ENCODE measurements at places on chromosomes 16 and 17.
A peak's percentile ranks its signal among the peaks of the same experiment; 100 is the strongest.

- DNase-seq, result no peak
Observed at GRCh38 chr16:13332713-13333255, 431.4 kb downstream of the SHISA9 start.

DNA sequence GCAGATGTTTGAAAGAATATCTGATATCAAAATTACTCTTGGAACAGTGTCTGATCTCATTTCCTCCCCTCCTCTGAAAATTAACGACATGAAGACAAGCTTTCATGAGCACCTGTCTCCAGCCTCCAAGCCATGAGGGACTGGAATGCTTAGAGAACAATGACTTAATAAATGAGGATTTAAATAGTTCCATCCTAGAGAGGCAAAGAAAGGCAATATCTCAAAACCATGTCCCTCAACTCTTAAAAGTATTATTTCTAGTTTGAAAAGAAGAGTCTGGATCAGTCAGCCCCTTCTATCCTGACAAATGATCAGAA lies 137.5 kb downstream of the ANKFN1 start:
- no peak for DNase-seq

GRCh38 chr16:10791048-10791447 lies 27.5 kb downstream of the TVP23A start:
- no peak for DNase-seq

- DNase-seq, result no peak
Observed at GRCh38 chr16:13919330-13919682, 648 bp upstream of the ERCC4 start.

GRCh38 chr17:50924800-50925199 lies 58.6 kb upstream of the TOB1 start:
- DNase-seq, result no peak

GRCh38 chr16:87715658-87716057 lies 50.1 kb downstream of the KLHDC4 start:
- DNase-seq, result no peak

GRCh38 chr16:3519581-3519980 lies 18.8 kb downstream of the CLUAP1 start:
- DNase-seq, result no peak

DNA sequence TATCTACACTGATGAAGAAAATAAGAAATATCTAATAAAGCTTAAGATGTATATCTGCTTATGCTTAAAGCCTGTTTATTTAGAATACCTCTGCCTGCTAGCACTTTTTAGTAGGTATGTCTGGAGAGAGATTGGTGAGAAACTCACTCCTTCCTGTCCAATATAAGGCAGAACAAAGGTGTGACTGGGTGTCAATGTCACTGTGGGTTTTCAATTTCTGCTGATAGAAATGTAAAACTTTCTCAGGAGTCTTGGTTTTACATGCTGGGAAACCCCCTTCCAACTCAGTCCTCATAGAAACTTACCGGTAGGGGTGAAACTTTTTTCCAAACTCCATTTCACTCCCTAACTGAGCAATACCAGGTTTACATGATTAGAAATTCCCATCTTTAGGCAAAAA lies 17.8 kb upstream of the MPHOSPH6 start:
- no peak for DNase-seq

DNA sequence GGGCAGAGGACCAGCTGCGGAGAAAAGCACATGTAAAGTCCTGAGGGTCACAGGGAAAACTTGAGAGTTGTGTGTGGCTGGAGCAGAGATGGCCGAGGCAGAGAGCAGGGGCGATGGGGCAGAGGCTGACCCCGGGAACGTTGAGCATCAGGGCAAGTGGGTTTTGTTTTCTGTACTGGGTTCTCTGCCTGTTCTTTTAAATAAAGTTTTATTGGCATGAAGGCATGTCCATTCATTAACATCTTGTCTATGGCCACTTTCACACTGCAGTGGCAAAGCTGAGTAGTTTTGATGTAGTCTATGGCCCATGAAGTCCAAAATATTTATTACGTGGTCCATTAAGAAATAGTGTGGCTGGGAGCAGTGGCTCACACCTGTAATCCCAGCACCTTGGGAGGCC lies 64.4 kb downstream of the ABCC1 start:
- no peak for DNase-seq

- no peak for DNase-seq
Observed at GRCh38 chr16:1673424-1674151, 4.5 kb upstream of the JPT2 start.

DNA sequence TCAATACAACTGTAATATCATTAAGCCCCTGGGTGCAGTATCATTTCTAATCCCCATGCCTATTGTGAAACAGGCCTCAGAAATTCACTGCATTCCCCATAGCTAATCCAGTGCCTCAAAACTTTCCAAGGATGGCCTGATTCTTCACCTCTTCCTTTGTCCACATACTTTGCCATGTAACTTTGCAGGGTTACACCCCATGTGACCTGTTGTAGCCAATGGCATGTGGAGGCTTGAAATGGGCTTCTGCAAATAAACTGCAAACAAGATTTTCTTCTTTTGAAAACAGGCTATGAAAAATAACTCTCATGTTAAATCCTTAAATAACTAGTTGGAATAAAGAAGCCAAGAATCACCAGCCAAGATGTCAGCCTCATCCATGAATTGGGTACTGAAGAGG lies 35.9 kb downstream of the ABCA10 start:
- no peak for DNase-seq

DNA sequence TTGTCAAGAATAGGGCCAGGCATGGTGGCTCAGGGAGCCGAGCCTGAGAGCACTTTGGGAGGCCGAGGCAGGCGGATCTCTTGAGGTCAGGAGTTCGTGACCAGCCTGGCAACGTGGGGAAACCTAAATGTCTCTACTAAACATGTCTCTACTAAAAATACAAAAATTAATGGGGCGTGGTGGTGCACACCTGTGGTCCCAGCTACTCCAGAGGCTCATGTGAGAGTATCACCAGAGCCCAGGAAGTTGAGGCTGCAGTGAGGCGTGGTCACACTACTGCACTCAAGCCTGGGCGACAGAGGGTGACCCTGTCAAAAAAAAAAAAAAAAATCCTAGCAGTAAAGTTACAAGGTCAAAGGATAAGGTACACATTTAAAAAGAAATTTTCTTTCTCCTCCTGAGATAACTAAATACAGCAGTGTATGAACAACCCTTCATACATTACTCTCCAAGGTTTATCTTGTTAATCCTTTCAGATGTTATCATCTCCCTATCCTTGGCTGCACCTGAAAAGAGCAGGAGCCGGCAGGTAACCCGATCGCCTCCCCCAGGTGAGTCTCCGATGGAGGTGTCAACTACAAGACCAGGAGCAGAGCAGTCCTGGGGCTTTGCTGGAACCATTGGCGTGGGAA lies 122.3 kb downstream of the GOSR1 start:
- DNase-seq, result no peak

- DNase-seq, result no peak
Observed at GRCh38 chr17:48717367-48718226, 4.7 kb downstream of the PRAC1 start.

- DNase-seq, result no peak
Observed at GRCh38 chr16:61814726-61815347, 221.4 kb downstream of the CDH8 start.

DNA sequence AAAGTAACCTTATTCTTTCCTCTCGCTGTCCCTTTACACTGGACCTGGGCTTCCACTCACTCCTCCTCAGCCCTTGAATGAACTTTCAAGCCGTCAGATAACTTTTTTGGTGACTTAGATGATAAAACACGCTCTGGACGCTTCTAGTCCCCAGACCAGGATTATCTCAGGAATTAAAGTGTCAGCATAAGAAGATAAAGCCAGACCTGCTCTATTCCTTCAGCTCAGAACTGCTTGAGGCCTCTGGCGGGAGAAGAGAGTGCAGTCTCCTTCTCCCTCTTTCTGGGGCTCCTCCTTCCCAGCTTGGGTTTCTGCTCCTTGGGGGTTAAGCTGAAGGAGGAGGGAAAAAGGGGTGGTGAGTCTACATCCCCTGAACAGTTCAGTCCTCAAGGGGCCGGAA lies 6.6 kb downstream of the LPO start:
- no peak for DNase-seq

DNA sequence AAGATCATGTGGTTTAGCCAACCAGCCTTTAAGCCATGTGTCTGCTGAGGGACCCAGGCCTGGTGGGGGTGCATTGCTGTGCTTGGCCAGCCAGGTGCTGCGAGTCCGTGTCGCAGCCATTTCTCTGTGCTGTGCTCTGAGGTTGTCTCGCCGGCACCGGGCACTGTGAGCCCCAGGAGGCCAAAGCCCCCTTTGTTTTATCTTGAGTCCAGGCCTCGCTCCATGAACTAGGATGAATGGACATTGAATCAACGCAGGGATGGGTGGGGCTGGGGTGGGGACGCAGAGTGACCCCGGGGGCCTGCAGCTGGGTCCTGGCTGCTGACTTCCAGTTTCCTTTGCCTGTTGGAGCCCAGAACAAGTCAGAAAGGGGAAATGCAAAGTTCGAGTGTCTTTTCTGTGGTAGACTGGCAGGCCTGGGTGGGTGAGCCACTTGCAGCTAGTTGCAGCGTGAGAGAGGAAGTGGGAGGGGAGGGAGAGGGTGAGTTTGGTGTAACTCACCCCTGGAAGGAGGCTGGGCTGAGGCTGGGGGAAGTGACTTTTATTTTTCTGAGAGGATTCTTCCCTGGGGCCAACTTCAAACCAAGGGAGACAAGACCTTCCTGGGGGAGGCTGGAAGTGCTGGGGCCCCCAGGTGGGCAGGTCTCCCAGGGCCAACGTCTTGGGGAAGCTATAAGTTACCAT lies 324.7 kb downstream of the SEC14L1 start:
- peak; percentile 83 for DNase-seq

DNA sequence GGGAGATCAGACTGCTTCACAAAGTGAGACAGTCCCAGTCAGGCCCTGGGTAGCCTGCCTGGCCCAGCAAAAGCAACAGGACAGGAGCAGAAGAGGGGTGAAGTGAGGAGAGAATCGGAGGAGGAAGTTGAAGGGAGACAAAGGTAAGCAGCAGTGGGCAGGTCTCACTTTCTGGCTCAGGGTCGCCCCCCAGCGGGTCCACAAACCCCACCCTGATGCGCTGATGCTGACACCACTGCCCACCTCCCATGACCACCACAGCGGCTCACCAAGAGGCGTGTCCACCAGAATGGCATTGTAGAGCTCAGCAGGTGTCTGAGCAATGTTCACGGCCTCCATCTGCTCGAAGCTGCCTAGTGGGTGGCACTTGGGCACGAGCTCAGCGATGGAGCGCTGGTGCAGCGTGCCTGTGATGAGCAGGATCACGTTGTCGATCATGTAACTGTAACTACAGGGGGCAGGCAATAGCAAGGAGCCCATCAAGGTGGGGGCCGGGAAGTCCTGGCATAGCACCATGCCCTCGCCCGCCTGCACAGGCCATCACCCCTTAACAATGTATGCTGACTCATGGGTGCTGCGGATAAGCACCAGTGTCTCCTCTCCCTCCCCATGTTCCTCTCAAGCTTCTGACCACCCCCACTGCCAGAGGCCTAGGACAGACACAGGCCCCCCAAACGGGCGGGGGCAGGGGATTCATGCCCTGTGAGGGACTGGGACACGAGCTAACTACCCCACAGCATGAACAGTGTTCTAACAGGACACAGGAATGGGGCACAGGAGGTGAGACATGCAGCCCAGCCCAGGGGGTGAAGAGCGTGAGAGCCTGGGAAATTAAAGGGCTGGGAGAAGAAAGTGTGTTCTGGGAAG lies 13.6 kb downstream of the HSD11B2 start:
- DNase-seq, result no peak

GRCh38 chr17:16005636-16006035 lies 6.0 kb downstream of the TTC19 start:
- DNase-seq, result no peak

GRCh38 chr17:58153046-58153445 lies 4.9 kb downstream of the OR4D1 start:
- peak; percentile 62 for DNase-seq

GRCh38 chr17:31296142-31296541 lies 897 bp downstream of the OMG start:
- DNase-seq, result no peak

GRCh38 chr17:72477491-72477890 lies 356.7 kb downstream of the SOX9 start:
- no peak for DNase-seq

- DNase-seq, result no peak
Observed at GRCh38 chr17:78905541-78905940, 2.5 kb upstream of the CEP295NL start.

All from T-cell (primary cell).